ENCODE measurements at places on chromosomes 6 and 20.

DNA sequence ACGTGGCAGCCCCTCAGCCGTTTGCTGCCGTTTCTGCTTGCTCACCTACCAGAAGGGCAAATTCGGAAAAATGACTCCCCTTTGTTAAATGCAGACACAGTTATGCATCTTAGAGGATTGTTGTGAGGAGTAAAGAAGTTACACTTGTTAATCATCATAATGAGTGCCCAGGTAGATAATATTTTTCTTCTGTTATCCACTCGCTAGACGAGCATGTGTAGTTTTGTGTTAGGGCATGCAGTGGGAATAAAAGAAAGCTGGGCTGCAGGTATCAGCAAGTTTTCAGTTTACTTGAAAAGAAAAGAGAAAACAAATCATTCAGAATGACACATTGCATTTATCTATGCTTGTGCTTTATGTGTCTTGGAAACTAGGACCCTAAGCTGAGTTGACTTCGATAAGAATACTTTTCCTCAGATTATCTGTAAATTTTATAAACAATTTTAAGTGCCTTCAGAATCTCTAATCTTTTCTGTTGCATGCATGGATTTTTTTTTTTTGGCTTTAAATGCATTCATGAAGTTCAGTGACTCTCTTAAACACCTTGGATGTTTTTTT lies 365.3 kb downstream of the QKI start:
- no peak for DNase-seq

DNA sequence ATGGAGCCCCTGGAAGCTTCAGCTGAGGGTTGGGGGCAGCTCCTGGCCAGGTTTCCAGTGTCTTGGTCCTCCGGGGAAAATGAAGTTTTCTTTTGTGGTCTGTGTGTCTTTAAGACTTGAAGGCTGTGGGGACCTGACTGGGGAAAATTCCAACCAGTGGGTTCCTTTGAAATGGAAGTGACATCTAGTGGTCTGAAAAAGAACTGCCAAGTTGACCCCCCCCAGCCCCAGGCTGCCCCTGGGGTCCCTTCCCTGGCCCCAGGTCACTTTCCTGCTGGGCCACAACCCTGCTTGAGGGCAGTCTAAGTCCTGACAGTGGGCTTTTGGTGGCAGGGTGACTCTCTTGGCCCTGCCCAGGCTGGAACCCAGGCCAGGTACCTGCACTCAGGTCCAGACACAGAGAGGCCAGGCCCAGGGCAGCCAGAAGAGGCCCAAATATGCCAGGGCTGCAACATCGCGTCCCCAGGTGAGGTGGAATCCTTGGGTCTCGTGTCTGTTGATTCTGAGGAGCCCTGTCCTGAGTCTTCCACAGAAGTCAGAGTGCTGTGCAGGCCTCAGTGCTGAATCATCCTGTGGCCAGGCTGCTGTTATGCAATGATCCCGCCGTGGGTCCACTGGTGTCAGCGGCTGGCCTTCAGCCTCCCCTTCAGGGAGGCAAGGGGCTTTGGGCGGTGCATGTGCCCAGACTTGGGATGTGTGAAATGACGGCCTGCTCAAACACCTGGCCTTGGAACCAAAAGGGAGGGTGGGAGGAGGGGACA lies 68.4 kb downstream of the VEGFA start:
- peak; percentile 41 for DNase-seq

DNA sequence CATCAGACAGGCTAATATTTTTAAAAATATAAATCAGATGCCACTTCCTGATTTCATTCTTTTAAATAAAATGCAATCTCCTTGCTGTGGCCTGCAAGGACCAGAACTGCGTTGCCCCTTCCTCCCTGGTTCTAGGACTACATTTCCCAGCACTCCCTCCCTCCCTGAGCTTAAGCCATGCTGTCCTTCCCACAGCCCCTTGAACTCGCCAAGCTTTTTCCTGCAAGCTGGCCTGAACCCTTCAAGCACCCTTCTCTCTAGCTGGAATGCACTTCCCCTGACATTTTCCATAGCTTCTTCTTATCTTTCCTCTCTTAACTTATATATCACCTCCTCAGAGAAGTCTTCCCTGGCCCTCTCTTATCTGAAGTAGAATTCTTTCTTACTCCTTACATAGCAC lies 6.1 kb upstream of the DOK5 start:
- no peak for DNase-seq

- no peak for DNase-seq
Observed at GRCh38 chr20:40617594-40617993, 71.4 kb downstream of the MAFB start.

- DNase-seq, result no peak
Observed at GRCh38 chr6:92110403-92110802, 1309.0 kb downstream of the EPHA7 start.
